ENCODE measurements at places on chromosomes 12 and 14.

DNA sequence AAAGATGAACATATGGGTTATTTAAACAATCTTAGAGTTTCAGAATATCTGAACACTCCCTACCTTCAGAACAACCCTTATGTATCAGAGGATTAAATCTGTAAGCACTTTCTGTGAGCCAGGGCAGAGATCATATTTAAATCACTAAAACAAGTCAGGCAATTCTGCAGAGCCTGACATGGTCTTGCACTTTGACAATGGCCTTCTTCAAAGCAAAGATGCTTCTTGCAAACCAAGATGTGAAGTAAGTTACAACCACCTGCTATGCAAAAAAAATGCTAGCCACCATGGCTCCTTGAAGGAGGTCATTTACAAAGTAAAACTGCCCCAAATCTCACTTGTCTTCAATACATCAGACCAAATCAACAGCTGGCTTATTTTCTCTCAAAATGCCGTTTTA is 3.2 kb downstream of the PPP1CC start:
- no peak for DNase-seq

DNA sequence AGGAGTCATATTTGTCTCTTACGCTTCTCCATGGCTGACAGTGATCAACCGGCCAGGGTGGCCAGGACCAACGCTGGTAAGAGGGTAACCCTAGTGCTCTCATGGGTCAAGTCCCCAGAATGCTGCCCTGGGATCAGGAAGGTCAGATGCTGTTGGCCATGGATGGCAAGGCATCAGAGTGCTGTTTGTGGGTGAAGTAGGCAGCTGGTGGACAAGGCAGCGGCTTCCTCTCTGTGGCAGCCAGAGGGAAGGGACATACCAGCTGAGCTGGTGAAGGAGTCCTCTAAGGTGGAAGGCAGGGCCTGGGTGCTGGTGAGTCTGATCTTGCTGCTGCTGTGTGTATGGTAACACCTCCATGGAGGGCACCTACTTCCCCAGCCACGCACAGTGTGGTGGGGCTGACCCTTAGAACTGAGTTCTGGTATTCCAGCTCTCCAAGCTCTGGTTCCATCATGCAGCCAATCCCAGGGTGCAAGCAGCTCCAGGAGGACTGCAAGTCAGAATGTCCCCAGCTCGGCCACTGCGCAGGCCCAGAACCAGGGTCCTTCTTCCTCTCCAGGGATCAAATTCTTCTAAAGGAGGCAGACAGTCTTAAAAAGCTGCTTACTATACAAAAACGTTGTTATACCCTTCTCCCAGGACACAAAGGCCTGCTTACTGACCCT is 13.4 kb upstream of the SMOC1 start:
- DNase-seq: no peak

- no peak for DNase-seq
Measured at GRCh38 chr12:65334521-65334920, 56.0 kb downstream of the MSRB3 start.

GRCh38 chr14:50347521-50347920 is 35.4 kb downstream of the DMAC2L start:
- DNase-seq: no peak

DNA sequence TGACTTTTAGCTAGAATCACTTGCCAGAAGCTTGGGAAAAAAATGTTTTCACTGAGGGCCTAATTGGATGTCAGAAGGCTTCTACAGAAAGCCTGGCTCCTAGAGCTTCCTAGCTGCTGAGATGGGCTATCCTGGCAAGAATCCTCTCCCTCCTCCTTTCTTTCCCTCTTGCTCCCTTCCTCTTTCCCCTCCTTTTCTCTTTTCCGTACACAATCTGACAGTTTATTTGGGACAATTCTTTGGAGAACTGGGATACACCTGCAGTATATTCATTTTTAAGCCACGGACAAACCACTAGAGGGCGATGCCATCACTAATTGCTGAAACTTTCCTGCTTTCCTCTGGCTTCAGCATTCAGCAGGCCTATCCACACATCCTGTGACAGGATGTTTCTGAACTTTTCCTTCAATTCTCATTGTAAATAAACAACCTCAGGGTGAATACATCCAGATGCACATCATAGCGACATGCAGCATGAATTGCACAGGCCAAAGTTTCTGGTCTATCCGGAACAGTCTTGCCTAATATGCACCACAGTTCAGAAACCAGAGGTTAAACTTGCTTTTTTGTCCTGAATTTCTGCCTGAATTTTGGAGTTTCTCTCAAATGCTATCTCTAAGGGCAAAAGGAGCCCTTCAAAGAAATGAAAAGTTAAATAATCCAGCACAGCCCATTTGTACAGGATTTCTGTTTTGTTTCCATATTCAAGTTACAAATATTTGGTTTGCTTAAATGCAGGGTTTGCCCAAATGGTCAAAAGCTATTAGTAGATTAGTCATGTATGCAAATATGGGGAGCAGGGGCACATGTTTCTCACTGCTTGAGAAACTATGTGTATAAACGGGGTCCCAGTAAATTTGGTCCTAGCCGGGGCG is 142.8 kb downstream of the PAWR start:
- DNase-seq: no peak

DNA sequence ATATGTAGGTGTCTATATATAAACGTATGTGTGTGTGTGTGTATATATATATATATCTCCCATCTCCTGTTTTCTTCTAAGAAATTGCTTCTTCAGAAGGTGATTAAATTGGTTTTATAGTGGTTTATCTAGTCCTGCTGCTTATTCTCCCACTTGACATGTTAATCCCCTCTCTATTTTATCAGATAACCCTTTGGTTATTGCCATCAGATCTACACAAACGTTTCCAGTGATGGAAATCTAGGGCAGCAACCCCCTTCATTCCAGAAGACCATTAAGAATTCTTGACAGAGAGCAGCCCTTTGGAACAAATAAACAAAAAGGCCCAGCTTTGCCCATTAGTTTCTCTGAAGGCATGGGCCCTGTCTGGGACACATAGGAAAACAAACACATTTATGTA is 34.2 kb upstream of the YARS2 start:
- no peak for DNase-seq

DNA sequence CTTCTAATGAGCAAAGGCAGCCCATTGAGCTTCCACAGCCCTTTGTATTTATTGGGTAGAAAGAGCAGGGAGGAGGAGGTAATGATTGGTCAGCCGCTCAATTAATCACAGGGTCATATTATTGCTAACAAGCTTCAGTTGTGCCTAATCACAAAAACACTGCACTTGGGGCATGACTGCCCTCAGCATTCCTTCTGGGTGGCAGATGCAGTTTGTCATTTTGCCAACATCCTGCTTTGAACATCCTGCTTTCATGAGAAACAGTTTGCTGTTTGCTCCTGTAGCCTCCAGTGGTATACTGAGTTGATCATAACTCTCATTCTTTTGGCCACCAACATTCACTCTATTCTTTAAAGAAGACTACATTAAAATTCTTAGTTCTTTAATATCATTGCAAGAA is 462.9 kb upstream of the MIS18BP1 start:
- DNase-seq: no peak

GRCh38 chr14:92690171-92691011 is 58.0 kb downstream of the LGMN start:
- no peak for DNase-seq

DNA sequence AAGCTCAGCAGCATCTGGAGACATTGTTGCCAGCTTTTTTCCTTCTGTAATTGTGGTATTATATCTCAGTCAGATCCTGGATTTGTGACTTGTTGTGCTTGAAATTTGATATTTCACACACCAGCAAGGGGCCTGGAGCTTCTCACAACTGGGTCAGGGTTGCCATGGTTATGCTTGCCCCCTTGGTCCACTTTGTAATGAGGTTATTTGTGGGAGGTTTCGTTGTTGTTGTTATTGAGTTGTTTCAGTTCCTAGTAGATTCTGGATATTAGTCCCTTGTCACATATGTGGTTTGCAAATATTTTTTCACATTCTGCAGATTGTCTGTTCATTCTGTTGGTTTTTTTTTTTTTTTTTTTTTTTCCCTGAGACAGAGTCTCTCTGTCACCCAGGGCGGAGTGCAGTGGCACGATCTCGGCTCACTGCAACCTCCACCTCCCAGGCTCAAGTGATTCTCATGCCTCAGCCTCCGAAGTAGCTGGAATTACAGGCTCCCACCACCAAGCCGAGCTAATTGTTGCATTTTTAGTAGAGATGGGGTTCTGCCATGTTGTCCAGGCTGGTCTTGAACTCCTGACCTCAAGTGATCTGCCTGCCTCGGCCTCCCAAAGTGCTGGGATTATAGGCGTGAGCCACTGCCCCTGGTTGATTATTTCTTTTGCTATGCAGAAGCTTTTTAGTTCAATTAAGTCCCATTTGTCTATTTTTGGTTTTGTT is 80.6 kb upstream of the ETV6 start:
- DNase-seq: no peak

- no peak for DNase-seq
Measured at GRCh38 chr14:36588119-36588518, 5.7 kb upstream of the NKX2-8 start.

GRCh38 chr14:52735921-52736489 is 6.0 kb downstream of the STYX start:
- DNase-seq: no peak

GRCh38 chr12:107875786-107876185 is 101.3 kb downstream of the ASCL4 start:
- DNase-seq: no peak

GRCh38 chr14:90521084-90521929 is 124.5 kb downstream of the CALM1 start:
- DNase-seq: no peak

DNA sequence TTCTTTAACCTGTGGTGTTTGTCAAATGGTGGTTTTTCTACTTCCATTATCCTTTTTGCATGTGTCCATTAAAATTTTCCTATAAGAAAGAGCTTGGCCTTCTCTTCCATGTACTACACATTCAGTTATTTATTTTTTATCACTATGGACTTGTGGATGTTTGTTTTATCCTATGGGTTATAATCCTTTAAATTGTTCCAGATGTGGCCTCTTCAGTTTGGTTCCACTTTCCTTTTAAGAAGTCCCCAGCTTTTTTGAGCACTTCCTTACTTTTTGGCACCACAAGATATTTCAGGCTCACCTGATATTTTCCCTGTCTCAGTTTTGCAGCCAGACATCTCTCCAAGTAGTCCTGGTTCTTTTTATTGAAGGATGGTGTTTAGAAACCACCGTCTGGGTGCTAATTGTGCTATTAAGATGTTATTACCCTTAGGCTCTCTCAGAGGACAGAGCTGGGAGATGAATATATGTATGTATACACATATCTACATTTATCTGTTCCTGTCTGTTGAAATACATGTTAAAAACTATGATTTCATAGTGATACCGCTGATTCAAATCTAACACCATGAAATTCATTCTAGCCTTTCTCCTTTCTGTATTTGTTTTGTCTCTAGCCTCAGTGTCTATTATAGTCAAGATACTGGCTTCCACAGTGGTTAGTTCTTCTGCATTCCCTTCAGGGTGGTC is 408.5 kb upstream of the RGS6 start:
- DNase-seq: no peak

DNA sequence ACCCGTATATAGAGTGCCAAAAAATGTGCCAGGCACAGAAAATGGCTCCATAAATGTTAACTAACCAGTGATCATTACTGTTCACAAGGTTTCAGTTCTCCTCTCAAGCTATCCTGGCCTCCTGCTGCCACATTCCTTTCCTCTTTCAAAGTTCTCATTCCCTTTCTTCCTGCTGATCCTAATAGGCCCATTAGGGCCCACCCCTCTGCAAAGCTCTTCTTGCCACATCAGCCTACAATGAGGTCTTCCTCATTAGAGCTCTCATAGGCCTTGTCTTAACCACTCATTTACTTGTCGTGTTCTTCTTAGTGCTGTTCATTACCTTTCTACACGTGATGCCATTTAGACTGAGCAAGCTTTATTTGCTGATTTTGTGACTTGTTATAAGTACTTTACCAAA is 40.5 kb downstream of the RPS29 start:
- DNase-seq: no peak

DNA sequence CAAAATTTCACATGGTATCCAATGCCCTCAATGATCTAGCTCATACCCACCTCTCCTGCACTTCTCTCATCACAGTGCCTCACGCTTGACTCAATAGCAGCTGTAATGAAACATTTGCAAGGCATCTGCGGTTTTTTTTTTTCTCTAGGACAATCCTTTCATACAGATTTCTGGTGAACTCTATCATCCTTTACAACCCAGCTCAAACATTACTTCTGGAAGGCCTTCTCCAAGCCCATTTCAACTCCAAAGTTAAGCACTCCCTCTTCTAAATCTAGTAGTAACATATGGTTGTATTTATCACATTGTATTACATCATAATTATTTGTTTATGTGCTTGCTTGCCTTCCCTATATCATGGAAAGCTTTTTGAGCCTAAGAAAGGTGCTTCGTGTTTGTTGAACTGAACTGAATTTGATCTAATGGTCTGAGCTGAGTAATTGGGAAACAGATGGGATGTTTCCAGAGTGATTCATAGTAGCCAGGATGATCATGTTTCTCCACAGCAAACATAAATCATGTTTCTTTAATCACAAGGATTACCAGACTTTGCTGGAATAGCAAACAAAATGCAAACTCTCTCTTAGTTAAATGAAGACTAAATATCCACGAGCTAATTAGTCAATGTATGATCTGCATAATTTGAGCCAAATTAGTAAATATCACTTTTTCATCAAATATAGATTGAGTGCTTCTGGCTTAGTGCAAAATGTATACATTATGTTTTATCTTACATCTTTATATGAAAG is 14.3 kb downstream of the CFL2 start:
- DNase-seq: no peak

- DNase-seq: no peak
Measured at GRCh38 chr14:64775081-64775777, 71.0 kb downstream of the PLEKHG3 start.

GRCh38 chr12:132561427-132562156 is 48.8 kb downstream of the LRCOL1 start:
- no peak for DNase-seq

DNA sequence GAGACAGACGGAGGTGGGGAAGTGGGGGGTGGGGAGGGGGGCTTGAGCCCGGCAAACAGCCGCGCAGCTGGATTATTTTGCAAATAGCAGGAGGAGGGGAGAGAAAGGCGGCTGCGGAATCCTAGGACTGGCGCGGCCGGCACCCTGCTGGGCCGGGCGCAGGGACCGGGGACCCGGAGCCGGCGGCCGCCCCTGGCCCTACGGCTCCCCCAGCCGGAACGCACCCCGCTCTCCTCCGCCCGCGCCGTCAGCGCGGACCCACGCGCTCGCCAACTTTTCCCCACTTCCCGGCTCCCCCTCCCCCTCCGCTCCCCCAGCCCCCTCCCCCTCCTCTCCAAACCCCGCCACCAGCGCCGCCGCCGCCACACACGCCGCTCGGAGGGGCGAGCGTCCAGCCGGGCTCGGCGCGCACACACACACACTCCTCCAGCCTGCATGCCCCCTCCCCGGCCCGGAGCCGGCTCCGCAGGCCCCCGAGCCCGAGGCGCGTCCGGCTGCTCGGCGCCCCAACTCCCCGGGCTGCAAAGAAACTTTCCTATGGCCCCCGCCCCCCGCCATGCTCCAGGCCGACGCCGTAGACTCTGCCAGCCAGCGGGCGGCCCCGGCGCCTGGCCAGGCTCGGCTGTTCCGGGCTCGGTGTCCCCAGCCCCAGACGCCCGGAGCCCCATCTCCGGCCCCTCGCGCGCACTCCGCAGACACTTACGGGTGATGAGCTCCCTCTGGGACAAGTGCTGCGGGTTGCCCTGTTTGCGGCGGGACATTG is 1.4 kb downstream of the BCL11B start:
- peak; percentile 25 for DNase-seq

GRCh38 chr12:130879212-130879686 is 7.4 kb downstream of the RAN start:
- DNase-seq: no peak

GRCh38 chr12:119176267-119177055 is 2.3 kb upstream of the HSPB8 start:
- DNase-seq: no peak

- DNase-seq: no peak
Measured at GRCh38 chr12:31589598-31589903, 1.4 kb downstream of the DENND5B start.

Measured in central memory CD4-positive, alpha-beta T cell (primary cell).